ENCODE measurements at places on chromosomes 3 and 15.

DNA sequence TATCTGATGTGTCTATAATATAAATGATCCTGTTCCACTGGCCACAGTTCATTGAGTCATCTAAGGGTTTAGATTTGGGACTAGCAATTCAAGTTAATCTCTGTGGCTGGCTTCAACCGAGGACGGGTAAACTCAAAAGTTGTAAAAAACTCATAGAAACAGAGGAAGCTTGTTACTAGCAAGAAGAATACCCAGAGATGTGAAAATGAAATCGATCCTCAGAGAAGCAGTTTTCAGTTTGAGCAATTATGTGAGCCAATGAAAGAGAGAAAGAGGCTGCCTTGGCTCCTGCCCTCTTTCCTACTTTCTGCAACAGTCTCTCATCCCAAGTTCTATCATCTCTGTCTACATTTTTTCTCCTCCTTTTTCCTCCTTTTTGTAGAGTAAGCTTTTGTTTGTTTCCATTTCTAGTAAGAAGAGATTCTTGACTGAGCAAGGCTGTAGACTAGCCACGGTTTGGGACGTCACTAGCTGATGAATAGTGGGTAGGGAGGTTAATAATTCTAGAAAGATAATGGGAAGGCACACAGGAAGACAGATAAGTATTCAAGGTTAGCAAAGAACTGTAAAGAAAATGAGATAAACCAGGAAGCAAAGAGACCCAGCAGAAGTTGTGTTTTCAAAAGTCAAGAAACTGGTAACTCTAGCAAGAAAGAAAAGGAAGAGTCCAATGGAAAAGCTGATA, 298.9 kb upstream of the NR2F2 start:
- no peak for DNase-seq

DNA sequence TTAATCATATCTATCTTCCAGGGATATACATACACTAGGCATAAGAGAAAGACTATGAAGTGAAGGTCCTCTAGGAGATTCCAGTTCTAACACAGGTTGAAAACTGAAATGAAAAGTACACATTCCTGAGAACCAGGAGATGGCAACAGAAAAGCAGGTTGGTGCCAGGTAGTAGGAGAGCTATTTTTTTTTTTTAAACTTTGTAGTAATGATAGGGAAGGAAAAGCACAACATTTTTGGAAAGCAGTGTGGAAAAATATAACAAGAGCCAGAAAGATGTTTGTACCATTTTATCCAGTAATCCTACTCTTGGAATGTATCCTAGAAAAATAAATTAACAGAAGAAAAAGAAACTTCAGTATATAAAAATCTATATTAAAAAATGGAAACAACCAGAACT, 189.9 kb downstream of the DTWD1 start:
- DNase-seq = no peak

DNA sequence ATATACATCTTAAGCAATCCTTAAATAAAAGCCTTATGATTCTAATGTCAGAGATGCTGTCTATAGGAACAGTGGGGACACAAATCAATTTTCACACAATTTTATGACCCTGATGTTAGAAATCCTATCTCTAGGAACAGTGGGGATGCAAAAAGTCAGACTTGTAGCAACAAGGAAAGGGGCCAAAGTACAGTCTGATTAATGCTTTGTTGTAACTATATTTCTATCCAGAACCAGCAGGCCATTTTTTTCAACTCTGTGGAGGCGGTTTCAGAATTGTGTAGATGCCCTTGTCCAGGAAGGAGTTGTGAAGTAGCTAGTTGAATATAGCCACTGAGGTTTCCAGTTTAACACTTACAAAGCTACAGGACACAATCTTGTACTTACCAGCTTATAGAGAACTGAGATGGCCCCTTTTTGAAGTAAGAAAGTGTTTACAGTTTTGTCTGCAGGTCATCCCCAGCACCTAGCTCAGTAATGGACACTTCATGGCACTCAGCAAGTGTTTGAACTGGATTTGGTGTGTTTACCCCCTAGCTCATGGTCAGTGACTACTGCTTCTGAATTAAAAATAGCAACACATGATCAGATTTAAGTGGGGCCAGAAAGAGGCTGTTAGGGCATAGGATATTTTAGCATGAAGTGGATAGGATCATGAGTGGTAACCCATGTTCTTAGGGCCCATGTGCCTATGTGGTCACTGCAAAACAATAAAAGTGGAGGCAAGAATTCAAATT, 54.3 kb downstream of the RAB7A start:
- no peak for DNase-seq

DNA sequence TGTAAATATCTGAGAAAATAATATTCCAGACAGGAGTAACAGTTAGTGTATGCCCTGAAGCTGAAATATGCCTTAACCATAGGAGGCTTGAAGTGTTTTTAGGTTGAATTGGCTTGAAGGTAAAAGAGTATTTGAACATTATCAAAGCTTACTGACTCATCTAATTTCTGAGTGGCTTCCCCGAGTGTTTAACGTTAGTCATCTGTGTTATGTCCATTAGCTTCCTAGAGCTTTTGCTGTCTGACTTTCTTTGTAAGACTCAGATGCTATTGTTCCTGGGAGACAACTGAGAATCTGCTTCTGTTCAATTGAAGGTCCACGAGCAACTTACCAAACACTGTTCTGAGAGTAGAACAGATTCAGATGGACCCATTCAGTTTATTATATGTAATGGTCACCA, 656.8 kb upstream of the NECTIN3 start:
- DNase-seq = no peak

- DNase-seq = peak; percentile 59
Measured at GRCh38 chr15:44066211-44066827, 128.8 kb downstream of the FRMD5 start.

DNA sequence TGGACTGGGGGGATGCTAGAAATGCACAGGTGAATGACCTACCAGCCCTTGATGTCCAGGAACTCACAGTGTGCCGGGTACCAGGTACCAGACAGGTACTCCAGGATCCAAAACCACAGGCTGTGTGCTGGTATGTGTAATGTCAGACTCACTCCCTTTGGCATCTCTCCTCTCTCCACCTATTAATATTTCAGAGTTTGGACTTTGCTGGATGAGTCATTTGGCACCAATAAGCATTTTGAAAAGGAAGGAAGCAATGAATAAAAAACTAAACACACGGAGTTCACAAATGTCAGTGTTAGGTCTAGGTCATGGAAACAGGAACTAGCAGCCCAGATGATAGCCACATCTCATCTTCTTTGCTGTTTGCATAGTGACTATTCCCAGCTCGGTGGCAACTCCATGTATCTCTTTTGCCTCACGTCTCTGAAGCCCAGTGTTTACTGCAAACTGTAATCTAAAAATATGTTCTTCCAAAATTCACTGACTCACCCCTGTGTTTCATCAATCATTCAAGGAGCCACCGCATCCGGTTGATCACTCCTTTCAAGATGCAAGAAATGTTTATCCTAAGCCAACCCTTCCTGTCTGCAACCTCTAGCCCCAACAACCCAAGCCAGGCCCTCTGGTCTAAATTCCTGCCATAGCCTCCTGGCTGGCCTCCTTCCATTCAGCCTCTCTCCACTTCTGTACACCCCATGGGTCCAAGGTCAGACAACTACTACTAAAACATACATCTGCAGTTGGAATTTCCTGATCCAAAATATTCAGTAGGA, 8.4 kb downstream of the ITGB5 start:
- no peak for DNase-seq

GRCh38 chr3:50591196-50591741, 20.3 kb downstream of the CISH start:
- no peak for DNase-seq

GRCh38 chr3:189460511-189460910, 170.7 kb upstream of the TP63 start:
- DNase-seq = no peak

DNA sequence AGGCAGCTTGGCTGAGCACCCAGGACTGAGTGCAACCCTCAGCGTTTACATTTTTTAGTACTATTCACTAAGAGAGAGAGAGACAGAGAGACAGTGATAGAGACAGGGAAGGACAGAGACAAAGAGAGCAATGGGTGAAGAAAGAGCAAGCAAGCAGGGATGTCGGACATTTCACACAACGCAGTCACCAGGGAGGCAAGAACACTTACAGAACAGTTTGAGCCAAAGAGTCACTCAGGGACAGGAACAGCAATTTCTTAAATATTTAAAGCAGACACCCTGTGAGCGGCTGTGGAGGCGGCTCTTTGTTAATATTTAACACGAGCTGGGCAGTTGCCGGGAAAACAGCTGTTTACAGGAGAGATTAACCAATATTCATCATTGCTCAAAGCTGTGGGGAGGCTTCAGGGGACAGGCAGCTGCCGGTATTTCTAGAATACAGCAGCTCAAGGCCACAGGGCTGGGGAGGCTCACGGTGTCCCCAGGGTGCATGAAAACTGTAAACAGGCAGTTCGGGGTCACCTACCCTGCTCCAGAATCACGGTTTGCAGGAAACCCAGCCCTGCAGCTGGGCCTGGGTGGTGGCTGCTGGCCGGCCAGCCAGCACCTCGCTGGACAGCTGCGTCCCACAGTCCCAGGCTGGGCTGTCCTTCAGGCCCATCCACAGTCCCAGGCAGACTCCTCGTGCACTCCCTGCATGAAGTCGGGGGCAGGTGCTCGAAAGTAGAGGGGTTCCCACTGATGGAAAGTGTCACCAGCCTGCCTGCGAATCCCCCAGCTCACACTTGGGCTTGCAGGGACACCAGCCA, 38.8 kb upstream of the PCSK6 start:
- no peak for DNase-seq

DNA sequence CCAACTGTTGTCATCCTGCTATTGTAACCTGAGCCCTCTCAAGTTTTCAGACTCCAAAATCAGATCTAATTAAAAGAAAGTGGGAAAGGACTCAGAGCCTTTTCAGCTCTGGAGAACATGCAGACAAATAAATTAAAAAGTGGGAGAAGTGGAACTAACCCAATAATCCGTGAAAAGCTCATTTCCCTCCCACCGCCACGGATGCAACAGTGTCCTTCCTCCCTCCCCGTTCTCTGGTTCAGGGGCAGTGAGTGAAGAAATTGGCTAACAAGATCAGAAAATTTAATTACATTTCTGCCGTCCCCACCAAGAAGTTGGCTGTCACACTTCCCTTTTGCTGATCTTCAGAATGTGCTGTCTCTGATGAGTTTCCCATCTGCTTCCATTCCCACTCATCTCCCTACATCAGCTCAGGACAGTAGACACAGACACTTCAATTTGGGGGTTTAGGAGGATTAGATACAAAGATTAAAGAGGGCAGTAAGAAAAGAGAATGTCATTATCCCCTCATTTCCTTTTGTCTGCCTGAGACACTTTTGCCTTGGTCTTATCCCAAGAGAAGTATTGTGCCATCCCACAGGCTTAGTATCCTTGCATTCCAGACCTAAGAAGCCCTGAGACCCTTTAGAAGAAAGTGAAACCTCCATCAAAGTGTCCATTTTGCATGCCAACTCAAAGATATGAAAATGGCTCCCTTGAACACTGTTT, 335.7 kb upstream of the PPP2R3A start:
- no peak for DNase-seq

DNA sequence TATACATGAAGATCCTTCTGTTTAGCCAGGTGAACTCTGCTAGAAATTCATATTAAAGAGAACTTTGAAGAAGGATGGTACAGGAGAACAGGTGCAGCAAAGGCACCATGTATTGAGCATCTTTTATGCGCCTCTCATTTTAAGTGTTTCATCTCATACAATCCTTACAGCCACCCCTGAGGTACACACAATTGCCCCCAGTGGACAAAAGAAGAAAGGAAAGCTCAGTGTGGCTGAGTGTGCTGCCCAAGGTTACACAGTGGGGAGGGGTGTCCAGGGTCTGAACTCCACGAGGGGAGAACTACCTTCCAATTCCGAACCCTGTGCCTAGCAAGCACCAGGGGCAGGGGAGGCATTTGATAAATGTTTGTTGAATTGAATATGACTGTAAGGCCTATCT, 98.6 kb downstream of the MECOM start:
- no peak for DNase-seq
